ENCODE measurements at places on chromosomes 5 and 9. TPM values are rescaled to one million over a fixed set of nuclear protein-coding genes. Genes with fewer than 3 reads are reported as not detected.

The FOXD4L3 gene
- 0.25 TPM for total RNA-seq

The TLE4 gene
- 56.6 TPM for total RNA-seq

The PCDHA3 gene
- 0.32 TPM for total RNA-seq

The RAPGEF6 gene
- 26.7 TPM for total RNA-seq

The RASEF gene
- 3.7 TPM for total RNA-seq

The PFN3 gene
- total RNA-seq, result not detected

The MEGF9 gene
- 15.7 TPM for total RNA-seq

The IRF1 gene
- 35.6 TPM for total RNA-seq

The EIF4E1B gene
- total RNA-seq, result not detected

The FRRS1L gene
- 14.4 TPM for total RNA-seq

The EGFLAM gene
- 6.8 TPM for total RNA-seq

The SLC6A7 gene
- total RNA-seq, result not detected

The GCNT1 gene
- 9.1 TPM for total RNA-seq

Data from mesothelial cell of epicardium (in vitro differentiated cells).